ENCODE measurements at places on chromosomes 1 and 21.

DNA sequence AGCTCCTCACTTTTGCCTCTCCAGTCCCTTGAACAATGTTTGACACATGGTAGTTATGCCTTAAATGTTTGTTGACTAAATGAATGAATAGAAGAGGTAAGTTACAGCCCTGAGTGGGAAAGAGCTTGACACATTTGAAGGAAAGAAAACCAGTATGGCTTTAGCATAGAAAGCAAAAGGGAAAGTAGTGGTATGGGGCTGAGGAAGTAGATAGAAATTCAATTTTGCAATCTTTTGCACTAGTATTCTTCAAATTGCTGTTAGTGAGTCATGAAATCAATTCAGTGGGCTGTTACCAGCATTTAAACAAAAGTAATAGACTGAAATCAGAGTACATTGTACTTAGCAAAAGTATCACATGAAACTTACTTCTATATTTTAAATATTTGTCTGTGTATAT is 21.1 kb downstream of the PLA2G4A start:
- no peak for DNase-seq

- no peak for DNase-seq
Measured at GRCh38 chr1:171844381-171844780, 3.1 kb downstream of the DNM3 start.

- no peak for DNase-seq
Measured at GRCh38 chr1:208418667-208419066, 174.5 kb upstream of the PLXNA2 start.

DNA sequence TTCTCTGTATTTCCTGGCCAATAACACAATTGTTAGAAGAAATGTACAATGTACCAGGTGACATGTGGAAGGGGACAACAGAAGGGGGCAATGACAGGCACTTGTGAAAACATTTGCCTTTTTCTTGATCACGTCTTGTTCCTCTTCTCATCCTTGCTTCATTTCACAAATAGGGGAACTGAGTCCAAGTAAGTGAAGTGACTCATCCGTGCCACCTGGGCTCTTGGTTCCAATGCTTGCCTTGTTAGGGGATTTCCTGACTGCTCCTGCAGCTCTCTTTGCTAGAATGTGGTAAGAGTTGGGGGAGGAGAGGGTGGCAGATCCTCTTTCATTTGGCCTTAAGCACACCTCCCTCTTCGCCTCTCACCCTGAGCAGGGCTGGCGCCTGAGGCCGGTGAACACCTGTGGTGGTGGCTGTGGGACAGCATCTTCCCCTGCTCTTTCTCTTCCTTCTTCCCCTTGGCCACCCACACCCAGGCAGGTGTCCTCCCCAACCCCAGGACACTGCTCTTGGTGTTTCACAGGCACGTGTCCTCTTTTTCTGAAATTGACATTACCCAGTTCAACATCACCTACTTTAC is 2.2 kb upstream of the RHEX start:
- DNase-seq: no peak

GRCh38 chr1:100075773-100076172 is 57.0 kb downstream of the SASS6 start:
- DNase-seq: no peak

DNA sequence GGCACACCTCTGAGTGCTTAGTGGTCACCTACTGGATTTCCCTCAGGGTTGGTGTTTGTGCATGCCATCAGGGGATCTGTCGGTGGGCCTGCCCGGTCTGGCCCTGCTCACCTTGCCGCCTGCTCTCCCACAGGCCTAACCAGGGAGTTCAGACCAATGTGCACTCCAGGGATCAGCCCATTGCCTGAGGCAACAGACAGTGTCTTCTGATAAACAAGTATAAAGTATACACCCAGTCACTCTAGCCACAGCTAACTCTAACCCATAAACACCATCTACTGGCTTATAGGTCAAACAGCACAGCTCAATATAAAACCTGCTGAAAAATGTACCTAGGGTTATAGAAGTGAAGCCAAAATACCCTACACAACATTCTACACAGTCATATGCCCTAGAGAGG is 1300.0 kb downstream of the PLA2G4A start:
- DNase-seq: no peak

GRCh38 chr1:22158654-22159053 is 15.8 kb upstream of the WNT4 start:
- no peak for DNase-seq
